ENCODE measurements at places on chromosomes 3 and 15.
A peak's percentile ranks its signal among the peaks of the same experiment; 100 is the strongest.

DNA sequence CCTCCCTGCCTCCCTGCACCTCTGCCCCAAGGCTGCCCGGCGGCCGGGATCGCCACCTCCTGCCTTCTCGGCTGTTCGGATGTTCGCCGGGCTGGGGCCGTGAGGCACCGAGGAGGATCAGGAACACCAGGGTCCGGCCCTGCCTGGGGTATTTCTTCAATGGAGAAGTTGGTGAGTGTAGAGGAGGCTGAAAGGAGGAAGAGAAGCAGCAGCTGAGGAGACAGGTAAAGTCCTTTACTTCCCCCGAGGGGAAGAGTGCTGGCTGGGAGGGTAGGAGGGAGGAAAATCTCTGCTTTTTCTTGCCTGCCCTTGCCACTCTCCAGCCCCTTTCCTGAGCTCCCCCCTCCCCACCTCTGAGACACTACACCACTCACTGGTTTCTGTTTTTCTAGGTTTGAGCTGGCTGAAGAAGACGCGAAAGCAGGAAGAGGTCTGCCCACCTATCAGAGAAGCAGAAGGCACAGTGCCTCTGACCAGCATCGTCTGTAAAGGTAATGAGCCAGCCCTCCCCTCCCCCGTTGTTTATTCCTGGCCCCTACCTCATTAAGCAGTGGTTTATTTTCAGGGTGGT is 519 bp downstream of the ASB7 start:
- DNase-seq, result no peak

- DNase-seq, result no peak
Observed at GRCh38 chr3:94159062-94159828, 96.4 kb downstream of the NSUN3 start.

DNA sequence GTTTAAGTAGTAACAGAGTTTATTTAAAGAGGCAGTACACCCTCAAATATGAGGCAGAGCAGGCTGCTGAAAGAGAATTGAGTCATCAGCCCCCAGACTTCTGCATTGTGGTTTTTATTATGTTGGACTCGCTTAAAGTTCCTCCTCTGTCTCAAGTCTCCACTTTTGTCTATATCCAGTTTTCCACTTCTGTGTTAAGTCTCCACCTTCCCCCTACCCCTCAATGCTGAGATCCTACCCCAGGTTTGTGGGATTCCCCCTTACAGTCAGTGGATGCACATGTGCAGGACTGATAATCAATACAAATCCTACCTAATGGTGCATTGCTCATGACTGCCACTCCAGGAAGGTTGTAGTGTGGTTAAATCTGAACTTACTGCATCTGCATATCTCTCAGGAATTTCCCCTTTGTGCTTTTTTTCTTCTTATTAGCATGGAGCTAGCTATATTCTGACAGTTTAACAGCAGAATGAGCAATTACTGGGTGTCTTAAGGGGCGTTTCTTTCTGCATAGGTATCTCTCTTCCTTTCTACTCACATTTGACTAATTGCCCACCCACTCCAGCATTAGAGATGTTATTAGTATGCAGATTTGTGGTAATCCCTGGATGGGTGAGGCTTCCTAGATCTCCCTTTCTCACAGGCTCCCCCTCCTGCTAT is 11.9 kb upstream of the CD200R1L start:
- no peak for DNase-seq

GRCh38 chr15:75921732-75922703 is 18.3 kb downstream of the FBXO22 start:
- DNase-seq, result no peak

DNA sequence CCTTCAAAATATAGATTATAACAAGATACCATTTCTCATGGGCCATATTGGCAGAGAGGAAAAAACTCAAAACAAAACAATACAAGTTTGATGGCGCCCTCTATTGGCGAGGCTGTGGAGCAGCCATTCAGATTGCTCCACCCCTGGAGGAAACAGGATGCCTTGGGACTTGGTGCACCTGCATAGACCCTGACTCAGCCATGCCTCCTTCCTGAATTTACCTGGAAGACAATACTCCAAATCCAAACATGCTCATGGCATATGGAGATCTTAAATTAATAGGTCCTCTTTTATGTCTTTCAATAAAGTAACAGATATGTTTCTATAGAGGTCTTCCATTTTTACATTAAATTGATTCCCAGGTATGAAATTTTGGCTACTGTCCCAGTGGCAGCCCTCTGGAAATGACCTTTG is 90.0 kb downstream of the APBA2 start:
- no peak for DNase-seq

- DNase-seq, result no peak
Observed at GRCh38 chr15:36529296-36530011, 50.0 kb upstream of the CDIN1 start.

DNA sequence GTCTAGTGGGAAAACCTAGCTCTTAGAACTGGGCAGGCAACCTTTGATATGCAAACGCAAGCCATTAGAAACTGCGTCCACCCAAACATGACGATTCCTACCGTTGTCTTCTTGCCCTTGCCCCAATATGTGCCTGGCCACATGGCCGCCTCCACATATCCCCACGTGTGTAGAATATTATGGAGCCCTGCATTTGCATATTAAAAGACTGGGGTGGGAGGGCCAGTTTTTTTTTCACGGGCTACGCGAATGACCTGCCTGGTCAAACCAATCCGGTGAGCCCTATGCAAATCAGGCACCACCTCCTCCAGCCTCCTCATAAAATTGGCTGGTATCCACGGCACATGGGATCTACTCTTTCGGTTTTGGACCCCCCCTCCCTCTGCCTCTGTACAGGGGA is 381.0 kb upstream of the RGMA start:
- no peak for DNase-seq

- DNase-seq, result no peak
Observed at GRCh38 chr15:48046813-48047438, 73.9 kb upstream of the SLC24A5 start.

DNA sequence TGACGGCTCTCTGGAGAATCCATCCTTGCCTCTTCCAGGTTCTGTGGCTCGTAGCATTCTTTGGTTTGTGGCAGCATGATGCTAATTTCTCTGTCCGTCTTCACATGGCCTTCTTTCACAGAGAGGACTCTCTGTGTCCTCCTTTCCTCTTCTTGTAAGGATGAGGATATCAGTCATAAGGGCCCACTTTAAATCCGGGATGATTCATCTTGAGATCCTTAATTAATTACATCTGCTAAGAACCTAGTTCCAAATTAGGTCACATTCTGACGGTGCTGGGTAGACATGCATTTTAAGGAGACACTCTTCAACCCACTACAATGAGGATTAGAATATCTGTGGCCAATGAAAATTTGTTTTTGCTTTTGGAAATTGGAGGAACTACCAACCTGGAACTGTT is 15.7 kb upstream of the GXYLT2 start:
- no peak for DNase-seq

GRCh38 chr3:170999737-171000242 is 26.7 kb downstream of the SLC2A2 start:
- no peak for DNase-seq

GRCh38 chr3:126530171-126531050 is 6.5 kb downstream of the CHST13 start:
- no peak for DNase-seq

DNA sequence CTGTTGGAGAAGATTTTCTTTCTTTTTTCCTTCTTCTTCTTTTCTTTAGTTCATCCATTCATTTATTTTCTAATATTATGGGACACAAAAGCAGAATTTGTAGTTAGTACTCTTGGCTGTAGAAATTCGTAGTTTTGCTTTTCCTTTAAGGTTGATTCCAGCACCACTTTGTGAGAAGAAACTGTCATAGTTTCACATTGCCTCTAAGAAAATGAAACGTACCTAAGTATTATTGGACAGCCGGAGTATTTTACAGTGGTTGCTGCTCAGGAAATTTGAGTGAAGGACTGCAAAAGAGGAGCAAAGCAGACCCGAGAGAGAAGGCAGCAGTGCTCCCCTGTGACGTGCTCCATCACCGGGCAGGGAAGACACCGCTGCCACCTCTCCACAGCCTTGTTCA is 48.1 kb downstream of the PLCL2 start:
- DNase-seq, result no peak

- no peak for DNase-seq
Observed at GRCh38 chr3:66128623-66129022, 89.9 kb upstream of the MAGI1 start.

DNA sequence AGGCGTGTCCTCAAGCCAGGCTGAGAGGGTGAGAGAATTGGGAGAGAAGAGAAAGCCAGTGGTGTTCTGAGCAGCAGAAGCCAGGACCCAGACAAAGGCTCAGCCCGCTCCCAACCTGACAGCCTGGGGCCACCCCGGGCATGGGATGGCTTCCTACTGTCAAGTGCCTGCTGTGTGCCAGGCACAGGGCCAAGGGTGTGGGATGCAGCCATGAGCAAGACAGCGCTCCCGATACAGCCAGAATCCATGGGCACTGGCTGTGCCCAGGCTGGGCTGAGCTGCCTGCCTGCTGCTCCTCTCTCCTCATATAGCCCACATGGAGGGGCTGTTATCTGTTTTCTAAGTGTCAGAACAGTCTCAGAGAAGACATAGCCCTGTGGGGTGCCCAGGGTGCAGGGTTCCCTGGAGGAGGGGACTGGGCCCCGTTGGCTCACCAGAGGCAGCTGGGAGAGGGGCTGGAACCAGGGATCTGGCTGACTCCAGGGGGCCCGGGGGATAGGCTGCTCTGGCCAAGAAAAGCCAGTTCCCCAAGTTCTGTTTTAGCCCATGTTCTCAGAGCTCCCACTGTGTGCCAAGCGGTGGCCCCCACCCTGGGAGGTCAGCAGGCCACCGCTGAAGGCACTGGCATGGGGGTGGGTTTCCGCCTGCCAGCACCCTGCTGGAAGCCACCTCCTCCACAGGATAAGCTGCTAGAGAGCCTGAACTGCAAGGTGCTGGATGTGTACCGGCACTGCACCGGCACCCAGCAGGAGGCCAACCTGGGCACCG is 39.0 kb downstream of the CFAP100 start:
- DNase-seq, result no peak

GRCh38 chr15:31128919-31129768 is 27.6 kb upstream of the TRPM1 start:
- DNase-seq, result peak; percentile 64

DNA sequence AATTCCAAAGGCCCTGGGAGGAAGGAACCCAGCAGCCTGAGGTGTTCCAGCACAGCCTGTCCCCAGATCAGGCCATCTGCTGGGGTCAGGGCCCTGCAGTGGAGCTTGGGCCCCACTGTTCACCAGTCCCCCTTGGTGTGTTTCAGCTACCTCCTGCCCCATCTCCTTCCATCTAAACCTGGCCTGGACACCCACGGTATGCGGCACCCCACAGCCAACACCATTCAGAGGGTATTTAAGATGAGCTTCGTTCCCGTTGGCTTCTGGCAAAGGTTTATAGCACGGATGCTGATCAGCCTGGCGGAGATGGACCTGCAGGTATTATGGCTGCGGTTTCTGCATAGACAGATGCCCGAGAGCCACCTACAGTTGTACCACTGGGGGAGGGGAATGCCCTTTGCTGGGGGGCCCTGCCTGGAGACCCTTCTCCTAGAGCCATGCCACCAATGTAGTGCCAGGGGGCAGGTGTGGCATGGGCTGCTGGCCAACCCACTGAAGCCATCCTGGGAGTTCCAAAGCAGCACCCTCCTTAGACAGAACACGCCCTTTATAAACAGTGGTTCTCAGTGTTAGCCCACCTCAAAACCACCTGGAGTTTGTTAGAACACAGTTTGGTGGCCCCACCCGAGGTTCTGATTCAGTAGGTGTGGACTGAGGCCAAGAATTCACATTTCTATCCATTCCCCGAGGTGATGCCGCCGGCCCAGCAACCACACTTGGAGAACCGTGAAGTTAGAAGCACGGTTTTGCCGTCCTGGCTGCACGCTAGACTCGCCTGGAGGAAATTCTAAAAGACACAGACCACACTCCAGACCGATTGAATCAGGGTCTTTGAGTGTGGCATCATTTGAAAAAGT is 126.9 kb downstream of the LRRK1 start:
- DNase-seq, result peak; percentile 7

GRCh38 chr15:65824031-65824743 is 32.1 kb upstream of the DENND4A start:
- peak; percentile 29 for DNase-seq

Data from progenitor cell of endocrine pancreas (in vitro differentiated cells).